ENCODE measurements at places on chromosomes 6 and 20.

- DNase-seq: no peak
These were observed 83.8 kb downstream of the SASH1 start for GRCh38 chr6:148426317-148426977.

DNA sequence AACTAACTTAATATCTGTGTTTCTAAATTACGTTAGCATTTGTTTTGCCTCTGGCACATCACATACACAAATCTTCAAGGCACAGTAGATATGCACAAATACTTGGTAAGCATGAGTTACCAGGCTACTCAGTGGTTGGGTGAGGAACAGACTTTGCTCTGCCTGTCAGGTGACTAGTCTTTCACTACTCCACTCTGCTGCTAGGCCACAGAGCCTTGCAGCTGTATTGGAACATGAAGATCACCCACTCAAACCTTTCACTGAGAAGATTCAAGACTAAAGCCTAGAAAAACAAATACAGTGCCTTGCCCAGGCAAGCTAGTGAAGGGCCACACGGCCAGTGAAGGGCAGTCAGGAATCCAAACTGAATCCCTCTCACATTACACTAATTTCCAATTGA lies 47.0 kb downstream of the DTNBP1 start:
- no peak for DNase-seq

DNA sequence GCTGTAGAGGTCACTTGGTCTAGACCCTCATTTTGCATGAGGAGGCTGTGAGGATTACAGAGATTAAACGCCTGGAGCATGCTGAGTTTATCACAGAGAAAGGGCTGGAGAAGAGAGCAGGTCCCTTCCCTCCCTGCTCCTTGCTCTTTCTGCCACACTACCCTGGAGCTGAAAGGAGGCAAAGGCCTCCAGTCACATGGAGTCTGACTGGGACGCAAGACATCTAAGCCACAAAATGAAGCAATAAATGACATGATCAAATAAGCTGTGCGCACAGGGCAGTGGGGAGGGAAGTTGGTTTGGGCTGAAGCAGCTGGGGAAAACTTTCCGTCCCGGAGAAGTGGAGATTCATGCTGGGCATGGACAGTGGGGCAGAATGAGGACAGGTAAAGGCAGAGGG lies 33.3 kb downstream of the ATXN1 start:
- no peak for DNase-seq

GRCh38 chr6:12232821-12233220 lies 57.3 kb upstream of the EDN1 start:
- DNase-seq: no peak

- no peak for DNase-seq
These were observed 21.2 kb upstream of the ASXL1 start for GRCh38 chr20:32336918-32337347.

DNA sequence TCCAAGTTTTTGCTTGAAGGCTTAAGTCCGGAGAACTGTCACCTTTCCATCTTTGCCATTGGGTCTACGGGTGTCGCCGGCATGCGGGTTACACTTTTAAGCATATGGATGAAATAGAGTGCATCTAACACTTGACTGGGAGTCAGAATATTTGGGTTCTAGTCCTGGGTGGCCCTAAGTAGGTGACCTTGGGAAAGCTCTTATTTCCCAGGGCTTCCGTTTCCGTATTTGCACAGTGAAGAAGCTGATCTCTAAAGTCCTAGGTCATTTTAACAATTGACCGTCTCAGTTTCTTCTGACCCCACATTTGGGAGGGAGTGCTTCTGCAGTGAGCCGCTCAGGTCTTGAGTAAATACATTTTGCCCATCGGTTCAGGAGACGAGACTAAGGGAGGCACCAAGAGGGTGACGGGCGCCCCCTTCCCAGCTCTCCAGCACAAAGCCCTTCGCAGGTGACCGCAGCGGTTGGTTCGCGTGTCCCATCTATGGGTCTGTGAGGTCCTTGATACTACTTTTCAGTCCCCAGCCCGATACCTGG lies 651 bp upstream of the BLTP3A start:
- no peak for DNase-seq

DNA sequence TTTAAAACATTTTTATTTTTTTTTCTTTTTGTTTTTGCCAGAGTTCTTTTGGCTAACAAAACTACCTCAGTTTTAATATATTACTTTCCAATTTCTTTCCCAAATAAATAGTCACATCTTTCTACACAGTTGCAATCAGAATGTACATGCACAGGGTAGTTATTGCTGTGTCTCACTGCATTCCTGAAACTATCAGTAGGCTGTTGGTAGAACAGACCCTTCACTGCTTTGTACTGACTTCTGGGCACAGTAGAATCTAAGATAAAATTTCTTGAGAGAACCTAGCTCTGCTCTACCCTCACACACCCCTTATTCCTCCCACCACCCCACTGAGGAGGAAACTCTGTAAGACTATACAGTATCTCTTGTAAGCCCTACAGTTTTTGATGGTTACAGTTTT lies 19.9 kb downstream of the TPX2 start:
- no peak for DNase-seq

- no peak for DNase-seq
These were observed 477.4 kb upstream of the HTR1E start for GRCh38 chr6:86459978-86460377.

- no peak for DNase-seq
These were observed 313.4 kb upstream of the MOCS1 start for GRCh38 chr6:40247516-40248115.

DNA sequence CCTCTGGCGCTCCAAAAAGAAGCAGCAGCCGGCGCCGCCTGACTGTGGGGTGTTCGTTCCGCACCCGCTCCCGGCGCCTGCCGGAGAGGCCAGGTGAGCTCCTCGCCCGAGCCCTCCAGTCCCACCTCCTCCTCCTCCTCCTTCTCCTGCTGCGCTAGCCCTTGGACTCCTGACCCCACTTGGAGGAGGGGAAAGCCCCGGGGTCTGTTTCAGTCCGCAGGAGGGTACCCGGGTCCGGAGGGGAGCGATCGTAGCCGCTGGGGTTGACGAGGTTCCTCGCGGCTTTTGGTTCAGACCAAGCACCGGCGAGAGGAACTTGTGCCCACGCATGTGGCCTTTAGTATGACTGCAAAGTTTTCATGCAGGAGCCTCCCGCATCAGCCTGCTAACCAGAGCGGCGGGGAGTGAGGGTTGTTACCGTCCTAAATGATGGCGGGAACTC lies 493 bp downstream of the CRYBG1 start:
- DNase-seq: no peak

DNA sequence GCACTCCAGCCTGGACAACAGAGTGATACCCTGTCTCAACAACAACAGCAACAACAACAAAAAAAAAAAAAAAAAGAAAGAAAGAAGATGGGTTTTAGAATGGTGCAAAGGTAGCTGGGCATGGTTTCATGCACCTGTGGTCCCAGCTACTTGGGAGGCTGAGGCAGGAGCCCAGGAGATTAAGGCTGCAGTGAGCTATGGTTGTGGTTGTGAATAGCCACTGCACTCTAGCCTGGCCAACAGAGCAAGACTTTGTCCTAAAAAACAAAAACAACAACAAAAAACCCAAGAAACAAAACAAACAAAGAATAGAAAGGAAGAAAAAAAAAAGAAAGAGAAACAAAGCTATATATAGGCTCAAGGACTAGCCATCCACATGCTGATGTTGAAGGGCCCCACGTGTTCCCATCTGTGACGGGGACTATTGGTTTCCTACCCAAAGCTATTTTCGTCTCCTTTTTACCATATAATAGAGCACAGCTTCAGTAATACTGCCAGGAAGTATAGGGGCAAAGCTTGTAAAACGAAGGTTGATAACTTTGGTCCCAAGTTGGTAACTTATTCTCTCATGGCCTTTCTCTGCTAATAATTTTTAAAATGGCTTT lies 7.9 kb upstream of the EEF1E1 start:
- DNase-seq: no peak

GRCh38 chr6:158312672-158313397 lies 570 bp downstream of the TULP4 start:
- no peak for DNase-seq

DNA sequence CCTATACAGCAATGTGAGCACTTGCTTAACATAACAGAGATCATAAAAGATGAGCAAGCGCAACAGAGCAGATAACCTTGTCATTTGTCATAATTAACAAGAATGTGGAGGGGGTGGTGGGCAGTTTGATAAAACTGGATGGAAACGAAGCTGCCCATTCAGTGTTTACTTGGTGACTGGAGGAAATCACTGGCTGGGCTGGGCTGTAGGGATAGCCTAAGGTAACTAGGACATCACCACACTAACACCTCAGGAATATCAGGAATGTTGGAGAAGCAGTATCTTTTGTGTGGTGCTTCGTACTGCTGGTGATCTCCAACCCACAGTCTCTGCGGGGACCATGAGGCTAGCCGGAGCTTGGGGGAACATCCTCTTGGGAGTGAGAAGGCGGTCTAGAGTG lies 218.4 kb downstream of the HIVEP2 start:
- DNase-seq: no peak

GRCh38 chr6:56382416-56382940 lies 135.1 kb upstream of the COL21A1 start:
- no peak for DNase-seq

GRCh38 chr20:57091748-57092111 lies 174.7 kb downstream of the BMP7 start:
- no peak for DNase-seq

Measured in stromal cell of bone marrow (primary cell).